ENCODE measurements at places on chromosomes 1 and 21.

DNA sequence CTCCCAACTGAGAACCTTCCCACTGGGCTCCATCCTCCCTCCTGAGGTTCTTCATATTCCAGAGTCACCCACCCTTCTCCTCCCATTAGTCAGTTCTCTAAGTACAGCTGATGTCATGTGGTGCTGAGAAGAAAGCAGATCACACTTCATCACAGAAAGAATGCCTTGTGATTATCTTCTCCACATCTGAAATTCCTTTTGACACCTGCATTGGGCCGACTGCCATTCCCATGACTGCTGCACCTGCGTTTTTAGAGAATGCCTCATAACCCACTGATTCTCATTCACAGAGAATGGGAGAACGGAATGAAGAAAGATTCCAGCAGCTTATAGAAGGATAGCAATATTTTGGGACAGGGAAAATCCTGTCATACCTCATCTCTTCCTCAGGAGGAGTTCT, 14.3 kb downstream of the LEPR start:
- DNase-seq = no peak

GRCh38 chr1:59368008-59368670, 71.2 kb downstream of the FGGY start:
- no peak for DNase-seq

- DNase-seq = no peak
These were observed 5.9 kb upstream of the KIF26B start for GRCh38 chr1:245148861-245149260.

- DNase-seq = no peak
These were observed 104.1 kb upstream of the SLC25A33 start for GRCh38 chr1:9435153-9435636.

- no peak for DNase-seq
These were observed 6.3 kb downstream of the BTG2 start for GRCh38 chr1:203311368-203312301.

DNA sequence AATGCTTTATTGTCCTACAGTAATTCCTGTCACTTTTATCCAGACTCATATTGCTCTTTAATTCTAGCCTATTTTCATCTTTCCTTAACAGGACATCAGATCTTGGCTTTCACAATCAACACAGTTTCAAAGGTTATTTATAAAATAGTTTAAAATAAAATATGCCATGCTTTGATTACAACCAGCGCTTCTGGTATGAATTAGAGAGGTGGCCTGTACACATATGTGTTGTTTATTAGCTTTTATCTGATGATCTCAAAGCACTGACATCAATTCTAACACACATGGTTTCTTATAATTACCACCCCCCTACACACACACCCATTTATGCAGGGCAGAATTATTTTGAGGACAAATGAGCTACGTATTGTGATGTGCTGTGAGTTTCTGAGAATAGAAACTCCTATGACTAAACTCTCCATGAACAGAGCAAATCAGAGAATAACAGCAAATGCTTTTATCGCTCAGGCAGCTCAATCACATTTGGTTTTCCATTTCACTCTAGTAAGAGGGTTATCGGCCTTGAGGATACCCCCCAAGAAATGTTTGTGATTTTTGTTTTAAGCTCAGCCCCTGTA, 18.0 kb downstream of the CD247 start:
- DNase-seq = no peak

DNA sequence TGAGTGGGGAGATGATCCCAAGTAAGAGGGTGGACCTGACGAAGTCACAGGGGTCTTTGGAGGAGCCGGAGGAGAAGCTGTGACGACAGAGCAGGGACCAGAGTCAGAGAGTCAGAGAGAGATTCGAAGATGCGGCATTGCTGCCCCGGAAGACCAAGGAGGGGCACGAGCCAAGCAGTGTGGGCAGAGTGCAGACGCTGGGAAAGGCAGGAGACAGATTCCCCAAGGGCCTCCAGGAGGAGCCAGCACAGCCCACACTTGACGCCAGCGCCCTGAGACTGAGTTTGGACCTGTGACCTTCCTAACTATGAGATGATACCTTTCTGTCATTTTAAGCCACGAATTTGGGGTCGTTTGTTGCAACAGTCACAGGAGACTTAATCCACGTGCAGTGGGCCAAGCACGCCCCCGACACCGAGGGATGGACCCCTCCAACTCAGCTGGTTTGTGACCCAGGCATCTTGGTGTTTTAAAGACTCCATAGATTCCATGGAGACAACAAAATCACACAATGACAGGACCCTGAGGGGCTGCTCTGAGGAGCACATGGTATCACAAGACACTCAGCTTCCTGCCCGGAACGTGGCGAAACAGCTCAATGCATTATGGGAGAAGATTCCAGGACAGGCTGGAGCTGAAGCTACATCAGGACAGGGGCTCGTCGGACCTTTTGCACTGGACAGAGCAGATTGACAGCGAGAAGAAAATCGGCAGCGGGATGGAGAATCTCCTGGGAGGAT, 11.0 kb upstream of the TFF1 start:
- no peak for DNase-seq

- DNase-seq = no peak
These were observed 46.1 kb upstream of the ARHGAP29 start for GRCh38 chr1:94283462-94283861.

GRCh38 chr1:24586119-24586518, 30.2 kb downstream of the NCMAP start:
- DNase-seq = no peak

DNA sequence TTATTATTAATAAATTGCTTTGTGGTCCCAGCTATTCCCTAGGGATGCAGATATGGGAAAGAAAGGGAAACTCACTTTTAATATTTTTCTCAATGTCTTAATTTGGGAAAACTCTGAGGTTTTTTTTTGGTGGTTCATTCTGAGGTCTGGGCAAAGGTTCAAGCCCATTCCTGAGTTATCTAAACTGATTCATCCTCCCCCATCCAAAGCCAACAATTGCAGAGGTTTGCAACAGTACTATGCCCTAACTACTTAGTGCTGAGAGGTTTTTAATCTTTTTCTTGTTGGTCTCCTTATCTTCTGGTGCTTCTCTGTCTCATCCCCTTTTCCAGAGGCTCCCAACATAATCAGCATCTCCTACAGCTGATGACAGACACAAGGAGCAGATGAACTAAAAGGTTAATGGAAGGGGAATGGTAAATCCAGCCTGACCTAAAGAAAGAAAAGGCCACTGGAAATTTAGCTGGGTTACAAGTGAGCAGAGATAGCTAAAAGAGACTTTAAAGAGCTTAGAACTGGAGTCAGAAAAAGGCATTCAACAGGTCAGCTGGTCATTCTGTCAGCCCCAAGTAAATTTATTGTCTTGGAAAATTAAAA, 390.4 kb downstream of the TGFB2 start:
- no peak for DNase-seq

- DNase-seq = no peak
These were observed 31.5 kb downstream of the TNFSF4 start for GRCh38 chr1:173175514-173176145.

DNA sequence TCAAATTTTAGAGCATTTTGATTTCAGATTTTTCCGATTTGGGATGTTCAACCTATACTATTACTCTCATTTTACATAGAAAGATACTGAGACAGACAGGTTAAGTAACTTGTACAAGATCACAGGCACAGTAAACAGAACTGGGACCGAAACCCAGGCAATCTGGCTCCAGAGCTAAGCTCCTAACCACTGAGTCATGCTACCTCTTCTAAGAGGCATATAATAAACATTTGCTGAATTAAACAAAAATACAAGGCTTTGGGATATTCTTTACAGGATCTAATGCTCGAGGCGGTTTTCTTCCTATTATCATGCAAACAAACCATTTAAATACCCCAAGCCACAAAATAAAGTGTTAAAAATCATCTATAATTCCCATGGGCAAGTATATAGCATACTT, 50.3 kb downstream of the MCOLN2 start:
- no peak for DNase-seq

GRCh38 chr1:92833840-92834239, 2.0 kb downstream of the RPL5 start:
- DNase-seq = no peak

DNA sequence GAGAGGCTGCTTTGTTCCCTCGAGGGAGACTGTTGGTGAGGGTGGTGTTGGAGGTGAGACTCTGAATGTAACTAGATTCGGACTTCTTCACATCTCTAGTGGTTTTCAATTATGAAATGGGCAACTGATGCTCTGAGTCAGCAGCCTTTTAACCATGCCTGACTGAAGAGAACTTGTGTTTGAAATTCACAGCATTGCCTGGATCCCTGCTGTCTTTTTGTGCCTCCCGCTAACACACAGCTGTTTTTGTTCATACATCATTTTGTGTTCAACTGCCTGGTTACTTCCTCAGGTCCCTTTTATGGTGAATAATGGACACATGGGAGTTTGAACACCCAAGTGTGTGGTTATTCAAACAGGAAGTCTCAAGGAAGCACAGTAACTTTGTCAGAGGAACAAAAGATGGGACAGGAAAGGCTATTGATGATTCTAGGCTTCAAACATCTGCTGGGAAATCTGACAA, 16.8 kb downstream of the LAMC1 start:
- no peak for DNase-seq

- DNase-seq = no peak
These were observed 238.4 kb downstream of the PLA2G4A start for GRCh38 chr1:187067160-187067559.

DNA sequence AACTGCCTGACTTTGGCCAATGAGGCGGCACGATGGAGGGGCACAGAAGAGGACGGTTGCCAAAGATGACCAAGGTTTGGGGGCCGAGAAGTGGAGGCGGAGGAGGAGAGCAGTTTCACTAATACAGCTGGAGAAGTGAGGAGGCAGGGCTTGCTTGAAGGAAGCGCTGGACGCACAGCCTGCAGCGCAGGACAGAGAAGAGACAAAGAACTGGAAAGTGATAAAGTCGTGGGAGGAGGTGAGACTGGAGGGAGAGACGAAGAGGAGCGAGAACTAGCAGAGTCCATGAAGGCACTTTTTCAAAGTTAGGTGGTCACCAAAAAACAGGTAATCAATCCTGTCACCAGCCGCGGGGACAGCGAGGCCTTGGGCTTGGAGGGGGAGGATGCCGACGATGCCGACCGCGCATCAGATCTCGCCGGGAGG, 771 bp downstream of the PACC1 start:
- DNase-seq = no peak

GRCh38 chr1:230307213-230307612, 118.9 kb downstream of the PGBD5 start:
- DNase-seq = no peak

DNA sequence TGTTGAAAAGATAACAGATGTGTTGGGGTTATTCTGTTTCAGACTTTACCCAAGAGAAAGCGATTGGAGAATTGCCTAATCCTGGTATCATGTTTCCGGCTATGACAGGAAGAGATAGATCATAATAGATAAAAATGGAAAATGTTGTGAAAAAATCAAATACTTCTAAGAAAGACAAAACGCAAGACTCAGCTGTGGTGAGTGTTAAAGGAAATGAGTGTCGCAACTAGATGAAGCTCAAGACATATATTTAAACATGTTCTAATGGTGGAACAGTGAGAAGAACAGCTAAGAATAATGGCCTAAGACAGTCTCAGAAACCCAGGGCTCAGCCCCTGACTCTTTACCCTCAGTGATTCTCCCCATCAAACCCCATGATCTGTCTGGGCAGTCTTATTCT, 426.7 kb upstream of the RUNX1 start:
- DNase-seq = no peak

DNA sequence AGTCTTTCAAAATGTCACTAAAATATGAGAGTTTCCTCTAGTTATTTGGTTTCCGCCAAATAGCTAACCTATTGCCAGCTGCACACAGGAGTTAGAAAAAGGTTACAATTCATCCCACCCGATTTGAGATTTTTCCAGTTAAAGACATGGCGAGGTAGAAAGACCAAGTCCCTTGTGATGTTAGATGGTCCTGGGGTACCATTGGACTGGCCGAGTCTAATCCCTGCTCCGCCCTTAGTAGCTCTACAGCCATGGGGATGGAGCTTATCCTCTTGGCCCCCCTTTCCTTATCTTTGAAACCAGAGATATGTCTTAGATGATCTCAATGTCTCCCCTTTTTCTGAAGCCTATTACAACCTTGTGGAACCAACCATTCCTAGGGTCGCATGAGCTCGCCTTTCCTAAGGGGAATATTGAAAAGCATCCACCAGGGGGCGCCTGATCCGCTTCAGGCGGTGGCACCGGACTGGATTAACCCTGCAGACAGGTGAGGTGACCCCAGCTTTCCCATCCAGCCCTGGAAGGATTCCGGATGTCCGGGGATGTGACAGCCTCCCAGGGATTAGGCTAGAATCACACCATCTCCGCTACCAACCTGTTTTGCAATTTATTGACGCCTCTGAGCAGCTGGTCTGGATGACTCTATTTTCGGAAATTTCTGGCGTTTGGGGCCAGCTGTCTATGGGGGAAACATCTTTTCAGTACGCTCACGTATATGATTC, 68.3 kb upstream of the SIM2 start:
- DNase-seq = peak; percentile 32

- no peak for DNase-seq
These were observed 34.6 kb upstream of the POU2F1 start for GRCh38 chr1:167185974-167186657.

DNA sequence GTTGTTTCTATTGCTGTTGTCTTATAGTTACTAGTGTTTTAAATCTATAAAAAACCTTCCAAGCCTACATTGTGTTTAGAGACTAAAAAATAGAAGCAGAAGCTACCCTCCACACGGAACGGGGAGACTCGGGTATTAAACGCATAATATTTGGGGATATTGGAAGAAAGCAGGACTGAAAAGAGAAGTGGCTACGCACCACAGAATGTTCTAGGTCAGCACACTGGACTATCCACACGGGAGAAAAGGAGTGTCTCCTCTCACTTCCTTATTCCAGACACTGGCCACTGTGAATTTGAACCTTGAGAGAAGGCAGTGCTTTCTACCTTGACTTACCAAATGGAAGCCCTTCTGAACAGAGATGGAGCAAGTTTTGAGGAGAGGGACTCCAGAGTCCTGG, 1.0 kb upstream of the OR10J4 start:
- DNase-seq = no peak

- DNase-seq = no peak
These were observed 27.8 kb downstream of the COL18A1 start for GRCh38 chr21:45432575-45433255.

GRCh38 chr1:179876300-179876715, 1.3 kb downstream of the TOR1AIP2 start:
- DNase-seq = no peak

DNA sequence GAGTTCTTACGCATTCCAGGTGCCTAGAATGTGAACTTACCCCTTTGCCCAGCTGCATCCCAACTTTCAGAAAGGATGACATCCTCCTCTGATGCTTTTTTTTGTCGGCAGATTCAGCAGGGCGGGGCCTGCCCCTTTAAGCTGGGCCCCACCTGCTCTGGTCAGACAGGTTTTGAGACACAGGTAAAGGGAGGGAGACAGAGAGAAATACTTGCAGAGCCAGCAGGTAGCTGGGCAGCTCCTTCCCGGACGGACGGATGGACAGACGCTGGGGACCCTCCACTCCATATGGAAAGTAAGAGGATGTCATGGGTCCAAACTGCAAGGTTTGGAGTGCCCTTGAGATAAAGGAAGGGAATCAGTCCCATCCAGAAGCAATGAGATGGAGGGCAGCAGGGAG, at the start of gene TMEM79:
Gene TMEM79 (plus strand): TSS at position 214 of the 400 bp plus-strand sequence. CDS start 902 bp downstream, outside the sequence.
- no peak for DNase-seq
